OCI-M1 (cell line): ENCODE measurements at places on chromosomes 4 and X.

GRCh38 chrX:108245462-108245861 lies 153.9 kb downstream of the ATG4A start:
- DNase-seq, result peak; percentile 24

- DNase-seq, result no peak
Observed at GRCh38 chr4:25938366-25938765, 24.3 kb downstream of the SMIM20 start.

DNA sequence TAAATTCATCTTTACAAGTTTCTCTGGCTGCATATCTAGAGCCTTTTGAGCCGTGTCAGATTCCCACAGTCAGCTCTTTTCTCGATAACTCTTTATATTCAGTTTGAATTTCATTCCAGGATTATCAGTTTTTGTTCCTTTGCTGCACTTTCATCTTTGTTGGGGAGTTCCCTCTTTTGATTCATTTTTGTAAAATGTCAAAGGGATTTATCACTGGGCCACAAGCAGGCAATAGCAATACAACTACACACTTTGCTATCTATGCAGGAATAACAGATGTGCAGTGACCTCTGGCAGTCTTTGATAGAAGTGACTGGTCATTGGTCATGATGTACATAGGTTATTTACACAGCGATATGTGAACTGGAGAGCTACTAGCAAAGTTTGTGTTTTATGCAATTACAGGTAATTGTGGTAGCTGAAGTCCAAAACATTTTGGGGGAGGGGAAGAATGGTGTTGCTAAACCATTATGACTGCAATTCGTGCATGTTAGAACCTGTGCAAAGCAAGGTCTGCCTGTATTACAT lies 43.8 kb downstream of the HPGDS start:
- peak; percentile 56 for DNase-seq

- no peak for DNase-seq
Observed at GRCh38 chr4:123158576-123158975, 236.2 kb upstream of the NUDT6 start.

GRCh38 chr4:3704669-3705068 lies 61.5 kb upstream of the ADRA2C start:
- DNase-seq, result peak; percentile 3

- peak; percentile 47 for DNase-seq
Observed at GRCh38 chrX:155094468-155095061, 23.3 kb downstream of the BRCC3 start.

- no peak for DNase-seq
Observed at GRCh38 chrX:98939456-98939855, 1470.6 kb downstream of the PCDH19 start.

GRCh38 chr4:58807843-58808615 lies 1697.8 kb upstream of the IGFBP7 start:
- no peak for DNase-seq

- peak; percentile 26 for DNase-seq
Observed at GRCh38 chrX:67734111-67734753, 190.4 kb downstream of the AR start.

DNA sequence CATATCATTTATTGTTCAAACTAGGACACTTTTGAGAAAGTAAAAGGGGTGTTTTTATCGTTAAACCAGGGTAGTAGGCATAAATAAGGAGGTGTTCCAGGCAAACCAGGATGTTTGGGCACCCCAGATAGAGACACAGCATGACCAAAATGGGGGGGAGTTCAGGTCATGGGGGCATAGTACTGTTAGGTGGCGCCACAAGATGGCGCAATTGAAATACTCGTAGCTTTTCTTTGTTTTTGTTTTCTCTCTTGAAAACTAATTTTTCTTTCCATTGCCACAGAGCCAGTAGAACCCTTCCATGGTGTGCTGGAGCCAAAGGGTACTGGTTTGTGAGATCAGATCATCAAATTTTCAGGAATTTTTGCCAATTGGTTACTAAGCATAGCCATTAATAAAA lies 283.4 kb downstream of the BCOR start:
- DNase-seq, result peak; percentile 59

DNA sequence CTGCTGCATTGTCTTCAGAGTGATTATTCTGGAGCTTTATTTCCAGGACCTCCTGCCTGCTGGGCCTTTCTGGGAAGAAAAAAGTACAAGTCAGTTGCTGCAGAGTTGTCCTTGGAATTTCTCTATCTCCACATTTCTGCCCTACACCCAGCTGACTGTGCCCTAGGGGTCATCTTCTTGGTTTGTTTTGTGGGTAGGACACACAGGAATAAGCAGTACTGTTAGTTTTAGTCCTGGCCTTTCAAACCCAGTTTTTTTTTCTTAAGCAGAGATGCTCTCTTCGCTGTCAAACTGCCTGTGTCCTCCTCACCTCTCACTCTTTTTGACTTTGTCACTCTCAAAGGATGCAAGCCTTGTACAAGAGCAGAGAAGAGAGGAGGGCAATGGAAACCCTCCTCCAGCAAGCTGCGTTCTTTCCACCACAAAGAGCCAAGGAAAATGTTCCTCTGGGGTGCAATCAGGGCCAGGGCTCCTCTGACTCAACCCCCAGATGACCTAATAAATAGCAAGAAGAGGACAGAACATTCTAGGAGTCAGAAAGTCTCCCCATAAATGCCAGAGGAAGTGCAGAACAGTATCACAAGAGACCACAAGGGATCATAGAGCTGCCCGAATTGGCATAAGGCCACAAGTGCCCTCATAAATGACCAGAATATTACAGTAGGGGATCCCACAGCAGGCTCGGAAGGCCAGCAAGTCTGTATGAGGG lies 186.2 kb downstream of the RCHY1 start:
- DNase-seq, result no peak

GRCh38 chr4:42122237-42122636 lies 30.2 kb downstream of the BEND4 start:
- DNase-seq, result no peak

DNA sequence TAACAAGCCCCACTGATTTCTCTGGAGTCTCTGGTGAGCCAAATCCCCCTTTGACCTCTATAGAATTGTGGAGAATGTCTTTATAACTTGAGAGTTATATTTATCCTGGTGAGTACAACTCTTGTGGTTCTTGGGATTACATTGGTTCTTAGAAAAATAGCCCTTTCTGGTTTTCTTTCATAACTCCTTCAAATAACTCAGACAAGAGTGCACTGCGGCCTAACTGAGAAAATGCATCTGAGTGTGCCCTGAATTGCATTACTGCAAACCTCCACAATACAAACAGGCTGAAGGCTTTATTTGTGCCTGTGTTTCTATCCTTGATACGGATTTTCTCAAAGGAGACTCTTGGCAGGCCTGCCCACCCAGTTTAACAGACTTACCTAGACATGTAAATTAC lies 2.7 kb downstream of the BEX3 start:
- DNase-seq, result no peak

GRCh38 chrX:55813150-55813549 lies 95.6 kb downstream of the RRAGB start:
- no peak for DNase-seq

DNA sequence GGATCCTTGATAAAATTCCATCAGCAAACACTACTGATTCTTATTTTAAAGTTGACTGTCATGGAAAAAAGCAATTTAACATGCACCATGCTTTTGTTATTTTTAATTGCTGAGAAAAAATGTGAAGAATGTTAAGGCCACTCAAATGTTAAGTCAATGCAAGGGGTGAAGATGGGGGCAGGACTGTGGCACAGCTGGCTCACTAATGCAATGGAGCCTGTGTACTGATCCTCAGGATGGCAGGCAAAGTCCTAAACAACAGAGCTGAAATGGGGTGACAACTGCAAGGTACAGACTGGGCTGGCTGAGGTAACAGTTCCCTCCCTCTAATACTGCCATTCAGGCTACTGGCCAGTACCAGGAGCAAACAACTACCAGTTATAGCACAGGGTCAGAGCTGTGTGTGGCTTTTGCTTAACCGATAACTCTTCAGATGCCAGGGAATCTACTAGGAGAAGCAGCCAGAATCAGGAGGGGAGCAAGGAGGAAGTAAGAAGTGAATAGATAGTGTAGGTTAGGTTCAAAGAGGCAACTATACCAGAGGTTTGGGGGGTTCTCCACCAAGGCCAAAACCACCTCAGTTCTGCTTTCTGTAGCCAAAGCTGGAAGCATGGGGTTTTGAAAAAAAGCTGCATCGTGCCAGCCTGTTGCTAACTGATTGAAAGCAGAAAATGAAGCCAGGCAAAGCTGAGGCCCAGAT lies 372.6 kb downstream of the OPHN1 start:
- DNase-seq, result peak; percentile 1

DNA sequence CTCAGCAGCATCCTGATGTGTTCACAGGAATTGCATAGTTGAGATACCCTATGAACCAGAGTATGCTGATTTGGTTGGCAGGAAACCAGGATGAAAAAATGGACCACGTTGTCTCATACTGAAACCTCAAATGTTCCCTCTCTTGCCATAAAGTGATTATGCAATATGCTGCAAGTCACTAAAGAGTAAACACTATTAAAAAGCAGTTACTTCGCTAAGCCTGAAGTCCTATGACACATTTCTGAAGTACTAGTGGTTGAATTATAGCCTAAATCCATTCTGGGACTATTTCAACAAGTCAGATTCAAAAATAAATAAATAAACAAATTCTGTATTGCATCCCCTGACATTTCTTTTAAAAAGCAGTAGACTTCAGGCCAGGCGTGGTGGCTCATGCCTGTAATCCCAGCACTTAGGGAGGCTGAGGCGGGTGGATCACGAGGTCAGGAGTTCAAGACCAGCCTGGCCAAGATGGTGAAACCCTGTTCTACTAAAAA lies 106.0 kb upstream of the NAP1L5 start:
- peak; percentile 71 for DNase-seq

GRCh38 chr4:27318740-27319139 lies 458.1 kb downstream of the STIM2 start:
- DNase-seq, result peak; percentile 87

- DNase-seq, result no peak
Observed at GRCh38 chrX:40006106-40007017, 91.4 kb downstream of the BCOR start.
